ENCODE measurements at places on chromosomes 1 and 21.

DNA sequence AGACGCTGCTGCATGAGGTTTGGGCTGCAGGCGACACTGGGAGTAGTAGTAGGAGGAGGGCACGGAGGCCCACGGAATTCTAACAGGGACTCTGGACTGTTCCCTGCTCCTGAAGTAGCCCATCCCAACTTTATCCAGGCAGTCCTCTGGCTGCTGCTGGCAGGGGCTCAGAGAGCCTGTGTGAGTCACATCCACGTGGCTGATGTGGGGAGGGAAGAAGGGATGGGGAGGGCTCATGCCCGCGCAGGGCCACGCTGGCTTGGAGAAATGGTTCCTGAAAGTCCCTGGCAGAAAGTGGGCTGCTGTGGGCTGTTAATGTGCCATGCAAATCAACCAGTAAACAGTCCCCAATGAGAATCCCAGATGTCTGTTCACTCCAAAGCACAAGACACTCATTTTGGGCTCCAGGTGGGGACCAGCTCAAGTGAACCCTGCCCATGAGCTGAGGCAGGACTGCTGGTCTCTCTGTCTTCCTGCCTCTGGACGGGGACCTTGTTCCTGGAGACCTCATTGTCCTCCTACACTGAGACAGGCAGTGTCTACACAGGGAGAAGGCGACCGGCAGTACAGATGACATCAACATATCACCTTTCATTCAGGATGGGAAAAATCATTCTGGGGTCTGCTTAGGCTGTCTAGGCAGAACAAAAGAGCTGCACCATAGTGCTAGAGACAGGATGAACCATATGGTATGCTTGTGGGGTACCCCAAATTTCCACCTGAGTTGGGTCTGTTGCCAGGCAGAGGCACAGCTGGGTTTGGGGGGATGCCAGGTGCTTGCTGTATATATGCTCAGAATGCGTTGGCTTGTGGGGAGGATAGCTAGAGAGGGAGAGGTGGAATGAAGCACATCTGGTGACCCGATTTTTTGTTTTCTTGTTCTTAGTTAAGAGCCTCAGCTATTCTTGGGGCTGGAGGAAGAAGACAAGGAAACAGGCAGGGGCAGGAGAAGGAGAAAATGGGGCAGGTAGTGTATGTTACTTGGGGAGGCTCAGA is 57.9 kb upstream of the FMOD start:
- DNase-seq: no peak

GRCh38 chr1:46991083-46991923 is 32.2 kb upstream of the CYP4X1 start:
- DNase-seq: no peak

GRCh38 chr1:19942088-19942487 is 18.7 kb upstream of the PLA2G2E start:
- DNase-seq: no peak

DNA sequence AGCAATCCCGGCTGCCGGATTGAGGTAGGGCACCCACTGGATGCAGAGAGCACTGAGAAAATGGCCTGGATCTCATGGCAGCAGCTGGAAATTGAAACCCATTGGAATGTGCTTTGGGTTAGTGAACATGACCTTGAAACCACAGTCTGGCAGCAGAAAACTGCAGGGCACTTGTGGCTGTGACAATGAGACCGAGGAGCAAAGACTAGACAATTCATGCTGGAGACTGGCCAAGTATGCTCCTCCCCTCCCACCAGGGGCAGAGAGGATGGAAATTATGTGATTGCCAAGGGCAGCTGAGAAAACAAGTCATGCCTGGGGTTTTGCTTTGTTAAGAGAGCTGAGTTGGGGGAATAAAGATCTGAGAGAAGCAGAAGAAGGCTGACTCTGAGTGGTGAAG is 60.7 kb downstream of the ZNF697 start:
- peak; percentile 90 for DNase-seq

- DNase-seq: no peak
Measured at GRCh38 chr1:150724336-150724735, 3.6 kb upstream of the HORMAD1 start.

DNA sequence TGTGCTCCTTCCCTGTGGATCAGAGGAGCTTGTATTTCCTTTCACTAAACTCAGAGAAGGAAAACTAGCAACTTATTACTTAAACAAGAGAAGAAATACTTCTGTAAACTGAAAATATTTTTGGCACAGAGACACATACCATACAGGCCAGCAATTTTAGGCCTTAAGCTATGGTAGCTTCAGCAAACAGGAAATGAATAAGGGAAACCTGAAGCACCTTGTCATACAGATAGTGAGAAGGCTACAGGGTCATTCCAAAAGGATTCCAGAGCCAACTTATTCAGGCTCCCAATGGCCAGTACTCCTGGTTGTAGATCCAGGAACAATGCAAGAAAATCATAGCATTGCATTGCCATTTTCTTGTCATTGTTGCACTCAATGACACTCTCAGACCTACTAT is 9.1 kb upstream of the KYAT3 start:
- no peak for DNase-seq

- no peak for DNase-seq
Measured at GRCh38 chr1:18926315-18927081, 24.1 kb upstream of the ALDH4A1 start.

DNA sequence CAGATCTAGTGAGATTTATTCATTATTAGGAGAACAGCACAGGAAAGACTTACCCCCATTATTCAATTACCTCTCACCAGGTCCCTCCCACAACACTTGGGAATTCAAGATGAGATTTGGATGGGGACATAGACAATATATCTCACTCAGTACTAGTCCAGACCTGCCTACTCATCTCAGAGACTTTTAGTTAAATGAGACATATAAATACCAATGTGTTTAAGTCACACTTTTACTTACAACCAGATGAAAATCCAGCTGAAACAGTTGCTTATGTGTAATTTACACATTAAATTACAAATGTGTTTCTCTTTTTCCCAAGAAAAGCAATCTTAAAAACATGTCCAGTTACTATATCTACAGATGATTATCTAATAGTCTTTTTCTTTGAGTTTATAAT is 1145.6 kb downstream of the KCNT2 start:
- no peak for DNase-seq

- DNase-seq: no peak
Measured at GRCh38 chr1:42927920-42928505, 30.7 kb downstream of the SLC2A1 start.

DNA sequence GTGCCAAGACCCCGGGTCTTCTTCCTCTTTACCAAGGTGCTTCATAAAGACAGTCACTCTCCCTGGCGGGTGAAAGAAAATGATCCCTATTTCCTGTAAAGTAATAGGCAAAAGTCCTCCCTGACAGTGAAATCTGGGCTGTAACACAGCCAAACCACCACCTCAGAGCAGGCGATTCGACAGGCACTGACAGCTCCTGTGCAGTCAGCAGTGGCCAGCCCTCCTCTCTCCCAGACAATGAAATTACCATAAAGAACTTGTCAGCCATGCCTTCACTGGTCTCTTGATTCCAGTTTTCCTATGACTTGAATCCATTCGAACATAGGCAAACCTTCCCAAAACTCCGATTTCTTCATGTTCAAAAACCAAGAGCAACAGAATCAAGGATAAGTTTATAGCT is 492.2 kb upstream of the DAB1 start:
- DNase-seq: no peak

- no peak for DNase-seq
Measured at GRCh38 chr1:158068918-158069317, 75.5 kb downstream of the KIRREL1 start.

DNA sequence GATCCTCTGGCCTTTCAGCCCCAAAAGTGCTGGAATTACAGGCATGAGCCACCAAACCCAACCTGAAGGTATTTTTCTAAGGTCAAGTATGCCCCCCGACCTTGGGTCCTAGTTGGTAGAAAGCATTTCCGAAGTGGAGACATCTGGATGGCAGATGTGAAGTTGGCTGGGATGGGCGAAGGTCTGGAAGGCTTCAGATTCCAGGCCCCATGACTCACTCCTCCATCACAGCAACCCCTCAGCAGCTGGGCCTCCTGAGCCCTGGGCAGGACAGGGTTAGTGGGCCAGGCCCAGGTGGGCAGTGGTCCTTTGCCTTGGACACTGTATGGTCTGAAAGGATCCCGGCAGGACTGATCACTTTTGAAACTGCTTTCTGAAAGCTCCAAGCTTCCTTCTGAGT is 23.3 kb downstream of the NAV1 start:
- no peak for DNase-seq

GRCh38 chr1:10978719-10979118 is 33.7 kb upstream of the TARDBP start:
- DNase-seq: no peak

GRCh38 chr1:243287123-243287460 is 31.3 kb downstream of the SDCCAG8 start:
- no peak for DNase-seq

DNA sequence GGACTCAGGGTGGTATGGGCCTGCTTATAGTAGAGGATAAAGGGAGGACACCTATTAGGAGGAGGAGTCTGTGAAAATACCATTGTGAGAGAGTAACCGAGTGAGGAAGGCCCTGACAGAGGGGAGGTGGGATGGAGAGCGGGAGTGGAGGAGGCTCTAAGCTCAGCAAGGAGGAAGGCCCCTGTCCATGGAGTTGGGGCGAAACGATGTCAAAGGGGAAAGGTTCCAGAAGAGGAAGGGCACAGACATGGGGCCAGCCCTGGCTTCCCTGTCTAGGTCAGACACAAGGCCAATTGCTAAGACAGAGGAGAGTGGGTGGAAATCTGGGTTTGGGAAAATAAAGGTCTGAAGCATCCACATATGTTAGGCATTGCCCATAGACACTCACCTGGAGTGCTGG is 44.2 kb downstream of the ELK4 start:
- DNase-seq: no peak

DNA sequence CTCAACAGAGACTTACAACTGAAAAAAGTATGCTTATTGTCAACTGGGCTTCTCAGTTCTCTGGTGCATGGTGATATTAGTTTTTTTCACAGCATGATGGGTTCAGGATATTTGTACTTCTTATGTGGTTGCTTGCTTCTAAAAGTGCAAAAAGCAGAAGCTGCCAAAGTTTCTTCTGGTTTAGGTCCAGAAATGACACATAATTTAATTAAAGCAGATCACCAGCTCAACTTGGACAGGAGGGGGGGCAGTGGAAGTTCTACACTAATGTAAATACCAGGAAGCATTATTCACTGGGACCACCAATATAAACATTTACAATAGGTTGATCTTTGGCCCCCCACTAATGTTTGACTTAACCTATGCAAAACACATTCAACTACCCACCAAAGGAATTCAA is 354.8 kb upstream of the BRINP3 start:
- DNase-seq: no peak

- no peak for DNase-seq
Measured at GRCh38 chr1:215529111-215529510, 38.0 kb upstream of the KCTD3 start.

- DNase-seq: peak; percentile 37
Measured at GRCh38 chr1:212432661-212433576, at the start of gene NENF. NENF (plus strand) TSS chr1:212432920; CDS start chr1:212432944, 24 bp downstream.

DNA sequence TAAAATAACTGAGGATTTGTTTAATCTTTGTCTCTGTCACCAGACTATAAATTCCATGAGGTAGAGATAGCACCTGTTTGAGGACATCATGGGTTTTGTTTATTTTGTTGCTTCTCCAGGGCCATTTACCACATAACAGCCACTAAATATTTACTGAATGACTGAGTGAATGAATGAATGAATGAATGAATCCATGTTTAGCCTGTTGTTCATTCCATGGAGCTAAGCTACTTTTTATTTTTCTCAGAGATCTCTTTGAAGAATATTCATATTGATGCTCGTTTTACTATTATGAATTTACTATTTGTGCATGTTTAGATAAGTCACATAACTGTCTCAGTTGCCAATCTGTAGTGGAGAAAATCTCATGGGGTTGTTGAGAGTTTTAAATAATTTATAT is 17.7 kb downstream of the LRRC8B start:
- no peak for DNase-seq

All from smooth muscle cell of the brain vasculature (primary cell).